ENCODE measurements at places on chromosomes 1 and 21.

DNA sequence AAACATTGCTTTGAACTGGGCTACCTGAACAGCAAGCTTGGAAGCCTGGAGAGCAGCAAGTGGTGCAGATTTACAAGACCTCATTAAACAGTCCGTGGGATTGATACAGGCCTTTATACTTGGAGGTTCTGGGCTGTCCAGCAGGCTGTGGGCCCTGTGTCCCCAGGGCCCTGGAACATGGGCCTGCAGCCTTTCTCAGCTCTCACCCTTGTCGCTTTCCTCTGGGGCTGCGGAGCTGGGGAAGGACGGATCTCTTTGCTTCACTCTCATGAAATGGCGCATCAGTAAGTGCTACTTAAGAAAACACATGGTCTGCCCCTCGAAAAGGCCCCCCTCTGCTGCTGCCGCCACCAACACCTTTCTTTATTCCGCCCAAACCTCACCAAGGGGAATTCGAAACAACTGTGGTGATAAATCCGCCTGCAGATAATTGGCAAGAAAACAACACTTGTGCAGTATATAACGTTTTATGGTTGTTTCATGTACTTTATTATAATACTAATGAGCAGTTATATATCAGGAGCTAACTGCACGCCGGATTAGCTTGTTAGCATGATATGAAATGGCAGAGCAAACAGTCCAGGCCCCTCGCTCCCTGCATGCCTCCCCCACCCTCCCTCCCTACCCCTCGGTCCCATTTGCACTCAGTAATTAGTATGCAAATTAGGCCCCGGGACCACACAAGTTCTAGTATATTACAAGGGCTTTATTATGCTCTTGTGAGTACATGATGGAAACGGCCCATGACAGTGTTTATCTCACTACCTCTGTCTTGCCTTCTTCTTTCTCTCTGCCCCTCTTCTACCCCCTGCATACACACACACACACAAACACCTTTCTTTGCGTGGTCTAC, 131.5 kb downstream of the RNF220 start:
- no peaks in the 10 kb centered on the region for H3K27me3 ChIP-seq
- H3K4me3 ChIP-seq, result no peak overlapping the region
- H3K27ac ChIP-seq, result no peak overlapping the region
- H3K4me1 ChIP-seq, result no peaks in the 10 kb centered on the region

GRCh38 chr1:205456868-205457745, 1.3 kb upstream of the BLACAT1 start:
- no peak for DNase-seq
- H3K36me3 ChIP-seq, result no peaks in the 10 kb centered on the region
- no peaks in the 10 kb centered on the region for H3K4me1 ChIP-seq
- H3K4me3 ChIP-seq, result no peak overlapping the region

- no peaks in the 10 kb centered on the region for H3K36me3 ChIP-seq
- H3K27ac ChIP-seq, result no peak overlapping the region
- H3K27me3 ChIP-seq, result no peaks in the 10 kb centered on the region
- DNase-seq, result no peak
These were observed 153.9 kb upstream of the IRF2BP2 start for GRCh38 chr1:234763910-234764309.

DNA sequence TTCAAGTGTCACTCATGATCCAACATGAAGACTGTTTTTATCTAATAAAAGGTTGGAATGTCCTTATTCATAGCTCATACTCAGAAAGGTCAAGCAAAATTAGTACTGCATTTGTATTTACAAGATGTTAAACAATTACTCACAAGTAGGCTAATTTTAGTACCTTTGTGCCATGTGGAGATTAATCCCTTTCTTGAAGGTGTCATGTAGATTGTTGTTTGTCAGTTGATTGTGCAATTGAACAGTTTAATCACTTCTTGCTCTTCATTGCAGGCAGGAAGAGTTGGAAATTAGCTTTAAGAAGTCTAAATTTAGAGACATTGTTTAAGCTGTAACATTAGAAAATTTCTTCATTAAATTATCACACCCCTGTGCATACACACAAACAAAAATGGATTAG, 847.1 kb downstream of the KCNT2 start:
- no peaks in the 10 kb centered on the region for H3K4me1 ChIP-seq
- no peak overlapping the region for H3K27ac ChIP-seq
- DNase-seq, result no peak
- H3K36me3 ChIP-seq, result no peaks in the 10 kb centered on the region
- no peaks in the 10 kb centered on the region for H3K27me3 ChIP-seq
- H3K4me3 ChIP-seq, result no peak overlapping the region

GRCh38 chr1:241485554-241485992, 34.0 kb downstream of the FH start:
- H3K27ac ChIP-seq, result no peak overlapping the region
- no peak overlapping the region for H3K4me3 ChIP-seq
- DNase-seq, result no peak
- H3K36me3 ChIP-seq, result no peaks in the 10 kb centered on the region
- no peaks in the 10 kb centered on the region for H3K27me3 ChIP-seq
- H3K4me1 ChIP-seq, result no peaks in the 10 kb centered on the region

DNA sequence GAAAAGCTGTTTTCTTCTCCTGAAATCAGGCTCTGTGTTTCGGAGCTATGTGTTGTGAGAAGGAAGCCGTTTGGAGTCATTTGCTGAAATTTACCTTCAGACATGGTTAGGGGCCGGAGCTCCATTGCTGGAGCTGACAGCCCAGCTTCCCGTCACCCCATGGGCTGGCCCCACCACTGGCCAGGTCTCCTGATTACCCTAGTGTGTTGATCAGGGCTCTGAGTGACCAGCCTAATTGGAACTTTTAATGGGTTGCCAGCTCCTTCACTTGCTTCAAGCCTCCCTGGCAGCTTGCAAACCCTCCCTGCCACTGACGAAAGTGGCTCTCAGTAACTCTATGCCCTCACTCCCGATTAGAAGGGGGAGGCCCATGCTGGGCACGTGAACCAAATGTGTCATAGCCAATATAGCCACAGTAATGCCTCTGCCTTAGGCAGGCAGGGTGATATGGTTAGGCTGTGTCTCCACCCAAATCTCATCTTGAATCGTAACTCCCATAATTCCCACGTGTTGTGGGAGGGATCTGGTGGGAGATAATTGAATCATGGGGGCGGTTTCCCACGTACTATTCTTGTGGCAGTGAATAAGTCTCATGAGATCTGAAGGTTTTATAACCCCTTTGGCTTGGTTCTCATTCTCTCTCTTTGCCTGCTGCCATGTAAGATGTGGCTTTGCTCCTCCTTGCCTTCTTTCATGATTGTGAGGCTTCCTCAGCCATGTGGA, 224.1 kb downstream of the TRABD2B start:
- H3K4me3 ChIP-seq, result no peak overlapping the region
- no peak for DNase-seq
- no peaks in the 10 kb centered on the region for H3K36me3 ChIP-seq
- H3K27me3 ChIP-seq, result no peaks in the 10 kb centered on the region
- no peak overlapping the region for H3K27ac ChIP-seq

- no peak for DNase-seq
- peaks cover 9% of the 10 kb centered on the region for H3K4me1 ChIP-seq
- no peaks in the 10 kb centered on the region for H3K27me3 ChIP-seq
- H3K4me3 ChIP-seq, result no peak overlapping the region
These were observed 68.8 kb downstream of the DDAH1 start for GRCh38 chr1:85396194-85396593.

DNA sequence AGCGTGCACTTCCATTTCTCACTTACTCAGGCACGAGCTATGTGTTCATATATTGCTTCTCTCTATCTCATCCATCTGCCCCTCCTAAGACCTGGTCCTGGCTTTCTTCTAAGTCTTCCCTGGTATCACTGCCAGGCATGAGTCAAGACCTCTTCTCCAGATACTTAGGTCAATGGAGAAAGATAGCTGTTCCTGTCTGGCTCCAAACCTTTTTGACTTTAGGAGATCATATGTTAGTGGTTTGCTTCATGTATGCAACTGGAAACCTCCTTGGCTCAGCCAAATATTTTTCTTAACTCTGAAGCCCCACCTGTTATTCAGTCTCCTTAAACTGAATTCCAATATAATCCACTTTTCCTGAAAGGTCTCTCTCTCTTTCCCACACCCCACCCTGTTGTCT, 211.6 kb upstream of the PTBP2 start:
- H3K27me3 ChIP-seq, result no peaks in the 10 kb centered on the region
- H3K36me3 ChIP-seq, result no peaks in the 10 kb centered on the region
- no peaks in the 10 kb centered on the region for H3K4me1 ChIP-seq
- no peak overlapping the region for H3K27ac ChIP-seq

DNA sequence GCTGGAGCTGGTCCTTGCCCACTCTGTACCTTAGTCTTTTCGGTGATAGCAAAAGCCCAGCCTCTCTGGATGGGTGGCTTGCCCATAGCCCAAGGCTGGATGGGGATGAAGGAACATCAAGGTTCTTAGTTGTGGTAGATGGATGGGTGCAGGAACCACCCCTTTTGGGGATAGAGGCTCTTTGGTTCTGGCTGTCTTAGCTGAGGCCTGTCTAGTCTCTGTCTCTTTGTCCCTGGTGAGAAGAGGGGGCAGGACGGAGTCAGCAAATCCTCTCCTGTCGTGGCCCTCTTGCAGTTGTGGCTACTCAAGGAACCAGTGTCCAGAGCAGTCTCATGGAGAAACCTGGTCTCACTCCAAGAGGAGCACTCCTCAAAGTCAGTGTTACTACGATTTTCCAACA, 8.5 kb downstream of the VANGL2 start:
- DNase-seq, result no peak
- no peaks in the 10 kb centered on the region for H3K36me3 ChIP-seq
- H3K27ac ChIP-seq, result no peak overlapping the region
- H3K4me1 ChIP-seq, result peaks cover 18% of the 10 kb centered on the region

DNA sequence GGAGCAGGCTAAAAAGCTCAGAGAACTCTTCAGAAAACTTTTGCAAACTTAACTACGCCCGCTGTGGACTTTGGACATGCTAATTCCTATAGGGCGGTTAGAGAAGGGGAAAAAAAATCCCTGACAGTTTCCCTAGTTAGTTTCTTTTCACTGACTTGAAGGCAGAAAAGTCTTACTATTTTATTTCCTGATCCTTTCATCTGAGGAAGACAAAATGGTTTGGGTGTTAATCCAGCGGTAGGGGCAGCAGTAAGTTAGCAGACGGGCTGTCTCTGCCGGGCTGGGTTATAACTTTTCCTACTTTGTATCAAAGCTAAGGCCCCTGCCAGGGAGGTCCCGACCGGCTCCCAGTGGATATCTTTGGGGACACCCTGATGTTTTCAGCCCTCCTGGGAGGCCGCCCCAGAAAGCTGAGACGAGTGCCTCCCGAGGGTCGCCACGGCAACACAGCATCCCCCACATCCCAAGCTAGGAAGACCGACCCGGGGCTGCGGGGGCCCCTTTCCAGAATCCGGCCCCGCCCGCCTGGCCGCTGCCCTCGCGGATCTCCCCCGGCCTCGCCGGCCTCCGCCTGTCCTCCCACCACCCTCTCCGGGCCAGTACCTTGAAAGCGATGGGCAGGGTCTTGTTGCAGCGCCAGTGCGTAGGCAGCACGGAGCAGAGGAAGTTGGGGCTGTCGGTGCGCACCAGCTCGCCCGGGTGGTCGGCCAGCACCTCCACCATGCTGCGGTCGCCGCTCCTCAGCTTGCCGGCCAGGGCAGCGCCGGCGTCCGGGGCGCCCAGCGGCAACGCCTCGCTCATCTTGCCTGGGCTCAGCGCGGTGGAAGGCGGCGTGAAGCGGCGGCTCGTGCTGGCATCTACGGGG, 162.6 kb downstream of the RUNX1 start:
- no peaks in the 10 kb centered on the region for H3K4me1 ChIP-seq
- peak; percentile 52 for DNase-seq
- H3K27ac ChIP-seq, result no peak overlapping the region
- peaks cover 46% of the 10 kb centered on the region for H3K27me3 ChIP-seq

DNA sequence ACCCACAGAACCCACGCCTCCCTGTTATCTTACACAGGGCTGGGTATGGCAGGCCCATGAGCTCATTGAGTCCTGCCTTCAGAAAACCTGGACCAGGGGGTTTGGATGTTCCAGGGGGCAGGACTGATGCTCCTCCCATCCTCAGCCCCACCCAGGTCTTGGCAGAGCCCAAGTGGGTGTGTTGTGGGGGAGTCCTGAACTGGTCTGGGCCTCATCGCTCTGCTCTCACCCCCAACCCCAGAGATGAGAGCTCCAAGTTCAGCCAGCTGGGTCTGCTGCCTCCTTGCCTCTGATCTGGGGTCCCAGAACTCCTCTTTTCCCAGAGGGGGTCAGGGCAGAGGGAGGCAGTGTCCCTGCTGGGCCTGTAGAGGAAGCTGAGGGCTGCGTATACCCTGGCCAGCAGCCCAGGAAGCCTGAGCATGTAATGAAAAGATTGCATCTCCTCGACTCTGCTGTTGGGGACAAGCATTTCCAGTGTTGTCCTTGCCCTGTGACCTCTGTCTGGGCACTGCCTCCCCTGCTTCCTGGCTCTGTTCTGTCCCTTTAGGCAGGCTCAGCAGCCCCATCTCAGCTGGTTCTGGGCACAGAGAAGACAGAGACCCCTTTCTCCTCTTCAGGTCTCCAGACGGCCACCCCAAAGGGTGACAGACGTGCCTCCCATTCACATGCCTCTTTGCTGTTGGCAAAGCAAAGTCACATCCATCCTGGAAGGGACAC, 54.7 kb upstream of the EPS8L3 start:
- peaks cover 4% of the 10 kb centered on the region for H3K4me1 ChIP-seq
- H3K27ac ChIP-seq, result peak overlapping the region; percentile 15
- H3K36me3 ChIP-seq, result no peaks in the 10 kb centered on the region
- no peak overlapping the region for H3K4me3 ChIP-seq

Data from lung (tissue), 17 donors.